ENCODE measurements at places on chromosomes 3 and 15.

DNA sequence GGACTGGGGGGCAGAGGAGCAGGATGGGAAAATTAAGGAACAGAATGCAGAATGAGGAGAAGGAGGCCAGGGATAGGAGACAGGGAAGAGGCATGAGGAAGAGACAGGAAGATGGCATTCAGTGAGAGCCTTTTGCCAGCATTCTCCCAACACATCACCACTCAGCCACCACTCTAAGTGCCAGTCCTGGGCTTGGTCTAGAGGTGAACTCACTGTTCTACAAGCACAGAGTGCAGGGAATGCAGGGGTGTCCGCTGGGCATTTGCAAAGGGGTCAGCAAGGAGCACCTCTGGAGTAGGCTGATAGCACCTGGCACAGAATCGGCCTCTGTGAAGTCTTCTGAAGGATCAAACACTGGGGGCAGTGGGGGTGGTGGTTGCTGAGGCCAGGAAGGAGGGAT is 14.6 kb upstream of the IGDCC3 start:
- DNase-seq: no peak

DNA sequence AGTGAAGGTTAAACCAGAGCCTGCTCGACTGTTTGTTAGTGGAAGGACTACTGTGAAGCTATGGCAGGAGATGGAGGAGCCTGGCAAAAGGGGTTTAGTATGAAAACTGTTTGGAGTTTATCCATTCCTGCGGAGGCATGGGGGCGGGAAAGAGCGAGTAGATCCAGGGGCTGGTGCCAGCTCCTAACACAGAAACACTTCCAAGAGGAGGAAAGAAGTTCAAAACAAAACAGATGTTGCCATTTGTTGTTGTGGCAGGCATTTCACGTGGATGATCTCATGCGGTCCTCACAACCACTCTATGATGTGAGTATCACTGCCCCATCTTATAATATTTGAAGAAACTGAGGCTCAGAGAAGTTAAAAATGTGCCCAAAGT is 30.7 kb upstream of the KY start:
- no peak for DNase-seq

GRCh38 chr3:141087076-141087777 is 36.1 kb downstream of the SPSB4 start:
- no peak for DNase-seq

DNA sequence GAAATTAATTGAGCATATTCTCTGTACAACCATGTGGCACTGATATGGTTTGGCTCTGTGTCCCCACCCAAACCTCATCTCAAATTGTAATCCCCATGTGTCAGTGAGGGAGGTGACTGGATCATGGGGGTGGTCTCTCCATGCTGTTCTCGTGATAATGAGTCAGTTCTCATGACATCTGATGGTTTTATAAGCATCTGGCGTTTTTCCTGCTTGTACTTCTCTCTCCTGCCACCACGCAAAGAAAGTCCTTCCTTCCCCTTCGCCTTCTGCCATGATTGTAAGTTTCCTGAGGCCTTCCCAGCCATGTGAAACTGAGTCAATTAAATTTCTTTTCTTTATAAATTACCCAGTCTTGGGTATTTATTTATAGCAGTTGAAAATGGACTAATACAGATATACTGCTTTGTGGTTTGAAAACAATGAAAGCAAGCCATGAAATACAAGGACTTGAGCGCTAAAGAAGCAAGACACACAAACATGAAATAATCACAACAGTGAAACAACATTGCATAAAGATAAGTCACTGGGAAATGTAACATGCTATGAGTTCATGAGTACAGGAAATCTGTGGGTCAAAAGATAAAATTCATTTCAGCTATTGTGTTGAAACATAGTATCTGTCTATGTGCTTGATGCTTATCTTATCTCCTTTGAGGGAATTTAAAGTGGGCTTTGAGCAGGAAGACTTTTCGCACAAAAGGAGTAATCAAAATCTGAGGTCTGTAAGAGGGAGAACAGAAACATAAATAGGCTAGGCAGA is 288.7 kb downstream of the GBE1 start:
- DNase-seq: no peak

GRCh38 chr3:155367506-155367905 is 74.0 kb upstream of the STRIT1 start:
- no peak for DNase-seq

GRCh38 chr3:157082305-157082982 is 77.5 kb downstream of the CCNL1 start:
- DNase-seq: no peak

GRCh38 chr3:171566803-171567422 is 106.7 kb upstream of the TNIK start:
- DNase-seq: peak; percentile 63

DNA sequence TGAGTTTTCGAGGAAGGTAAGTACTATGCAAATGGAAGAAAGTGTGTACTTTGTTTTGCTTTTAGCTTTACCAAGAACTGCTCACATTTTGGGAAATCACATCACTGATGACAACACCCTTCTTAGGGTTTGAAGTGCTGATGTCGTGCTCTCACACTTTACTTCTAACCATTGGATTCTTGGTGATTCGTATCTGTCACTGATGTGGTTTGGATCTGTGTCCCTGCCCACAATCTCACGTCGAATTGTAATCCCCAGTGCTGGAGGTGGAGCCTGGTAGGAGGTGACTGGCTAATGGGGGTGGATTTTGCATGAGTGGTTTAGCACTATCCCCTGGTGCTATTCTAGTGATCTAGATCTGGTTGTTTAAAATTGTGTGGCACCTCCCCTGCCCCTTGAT is 75.4 kb upstream of the RGMA start:
- no peak for DNase-seq

DNA sequence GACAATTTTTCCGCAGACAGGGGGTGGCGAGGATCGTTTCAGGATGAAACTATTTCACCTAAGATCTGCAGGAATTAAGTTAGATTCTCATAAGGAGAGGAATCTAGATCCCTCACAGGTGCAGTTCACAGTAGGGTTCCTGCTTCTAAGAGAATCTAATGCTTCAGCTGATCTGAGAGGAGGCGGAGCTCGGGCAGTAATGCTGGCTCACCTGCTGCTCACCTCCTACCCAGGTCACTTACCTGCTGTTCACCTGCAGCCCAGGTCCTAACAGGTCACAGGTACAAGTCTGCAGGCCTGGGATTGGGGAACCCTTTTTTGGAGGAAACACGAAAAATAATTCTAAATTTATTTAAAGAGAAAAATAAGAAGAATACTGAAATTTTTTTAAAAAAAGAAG is 406.8 kb downstream of the MCTP2 start:
- DNase-seq: no peak

- peak; percentile 4 for DNase-seq
Observed at GRCh38 chr3:71307991-71308697, 275.4 kb downstream of the FOXP1 start.

- DNase-seq: peak; percentile 72
Observed at GRCh38 chr3:155228676-155229075, 64.8 kb downstream of the STRIT1 start.

DNA sequence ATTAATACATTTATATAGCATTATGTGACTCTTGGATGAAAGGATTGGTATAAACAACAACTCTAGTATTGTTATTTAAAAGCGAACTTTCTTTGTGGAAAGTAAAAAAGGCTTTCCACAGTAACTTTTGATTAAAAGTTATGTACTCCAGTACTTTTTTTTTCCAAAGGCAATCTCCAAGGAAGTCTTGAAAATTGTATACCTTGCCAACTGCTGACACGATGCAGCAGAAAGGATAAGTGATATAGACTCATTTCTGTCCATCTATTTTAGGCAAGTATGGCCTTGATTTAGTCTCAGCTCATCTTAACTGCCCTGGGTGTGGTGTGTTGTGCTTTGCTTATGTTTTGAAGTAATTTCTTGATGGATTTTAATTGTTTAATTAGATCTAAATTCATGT is 79.7 kb downstream of the OTOL1 start:
- no peak for DNase-seq

GRCh38 chr3:183092256-183092655 is 7.0 kb downstream of the MCCC1 start:
- no peak for DNase-seq

DNA sequence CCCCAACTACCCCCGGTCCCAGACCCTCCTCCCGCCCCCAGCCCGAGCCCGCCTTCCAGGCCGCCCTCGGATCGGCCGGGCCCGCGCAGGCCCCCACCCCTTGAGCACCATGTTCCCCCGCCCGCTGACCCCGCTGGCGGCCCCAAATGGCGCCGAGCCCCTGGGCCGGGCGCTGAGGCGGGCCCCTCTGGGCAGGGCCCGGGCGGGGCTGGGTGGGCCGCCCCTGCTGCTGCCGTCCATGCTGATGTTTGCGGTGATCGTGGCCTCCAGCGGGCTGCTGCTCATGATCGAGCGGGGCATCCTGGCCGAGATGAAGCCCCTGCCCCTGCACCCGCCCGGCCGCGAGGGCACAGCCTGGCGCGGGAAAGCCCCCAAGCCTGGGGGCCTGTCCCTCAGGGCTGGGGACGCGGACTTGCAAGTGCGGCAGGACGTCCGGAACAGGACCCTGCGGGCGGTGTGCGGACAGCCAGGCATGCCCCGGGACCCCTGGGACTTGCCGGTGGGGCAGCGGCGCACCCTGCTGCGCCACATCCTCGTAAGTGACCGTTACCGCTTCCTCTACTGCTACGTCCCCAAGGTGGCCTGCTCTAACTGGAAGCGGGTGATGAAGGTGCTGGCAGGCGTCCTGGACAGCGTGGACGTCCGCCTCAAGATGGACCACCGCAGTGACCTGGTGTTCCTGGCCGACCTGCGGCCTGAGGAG is 472 bp downstream of the CHST14 start:
- peak; percentile 63 for DNase-seq

DNA sequence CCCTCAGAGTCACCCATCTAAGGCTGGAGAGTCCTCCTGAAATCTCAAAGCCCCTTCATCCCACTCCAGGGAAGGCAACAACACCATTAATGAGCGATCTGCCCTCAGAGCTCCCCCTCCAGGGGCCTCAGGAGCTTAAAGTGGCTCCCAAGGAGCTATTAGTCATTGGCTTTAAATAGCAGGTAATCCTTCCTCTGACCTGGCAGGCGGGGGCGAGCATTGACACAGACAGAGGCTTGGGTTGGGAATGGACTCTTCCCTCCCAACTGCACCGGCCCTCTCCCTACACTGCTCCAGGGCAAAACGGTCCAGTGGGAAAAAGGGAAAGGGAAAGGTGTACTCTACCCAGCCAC is 1.4 kb downstream of the MFGE8 start:
- DNase-seq: peak; percentile 93

DNA sequence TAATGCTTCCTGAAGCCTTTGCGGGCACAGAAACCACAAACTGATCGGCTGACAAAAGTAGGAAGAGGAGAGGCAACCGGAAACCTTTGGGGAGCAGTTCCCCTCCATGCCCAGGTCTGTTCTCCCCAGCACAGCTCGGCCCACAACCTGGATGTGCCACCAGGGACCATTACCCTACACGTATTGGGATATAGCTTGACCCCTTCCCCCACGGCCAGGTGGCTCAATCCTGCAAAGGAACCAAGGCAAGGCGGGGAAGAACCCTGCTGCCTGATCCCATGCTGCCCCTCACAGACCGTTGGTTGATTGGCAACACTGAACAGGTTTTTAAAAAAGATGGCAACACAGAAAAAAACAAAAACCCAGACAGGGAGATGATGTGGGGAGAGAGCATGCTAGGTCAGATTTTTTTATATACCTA is 19.7 kb upstream of the TCAIM start:
- peak; percentile 38 for DNase-seq

DNA sequence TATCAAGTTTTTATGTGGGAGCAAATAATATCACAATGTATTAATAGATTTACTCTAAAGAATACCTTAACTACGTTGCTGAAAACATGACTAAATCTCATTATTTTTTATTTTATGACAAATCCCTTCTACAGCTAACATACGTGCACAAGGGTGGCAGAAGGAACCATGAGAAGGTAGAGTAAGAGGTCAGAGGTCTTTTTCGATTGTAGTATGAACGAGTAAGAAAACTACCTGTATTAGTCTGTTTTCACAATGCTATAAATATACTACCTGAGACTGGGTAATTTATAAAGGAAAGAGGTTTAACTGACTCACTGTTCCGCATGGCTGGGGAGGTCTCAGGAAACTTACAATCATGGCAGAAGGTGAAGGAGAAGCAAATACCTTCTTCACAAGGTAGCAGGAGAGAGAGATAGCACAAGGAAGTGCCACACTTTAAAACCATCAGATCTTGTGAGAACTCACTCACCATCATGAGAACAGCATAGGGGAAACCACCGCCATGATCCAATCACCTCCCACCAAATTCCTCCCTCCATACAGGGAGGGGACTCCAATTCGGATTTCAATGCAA is 95.3 kb downstream of the SUCLG2 start:
- DNase-seq: no peak

- DNase-seq: no peak
Observed at GRCh38 chr3:72320955-72321303, 527.3 kb downstream of the SHQ1 start.

- DNase-seq: no peak
Observed at GRCh38 chr3:43709022-43709421, 18.3 kb downstream of the ABHD5 start.

DNA sequence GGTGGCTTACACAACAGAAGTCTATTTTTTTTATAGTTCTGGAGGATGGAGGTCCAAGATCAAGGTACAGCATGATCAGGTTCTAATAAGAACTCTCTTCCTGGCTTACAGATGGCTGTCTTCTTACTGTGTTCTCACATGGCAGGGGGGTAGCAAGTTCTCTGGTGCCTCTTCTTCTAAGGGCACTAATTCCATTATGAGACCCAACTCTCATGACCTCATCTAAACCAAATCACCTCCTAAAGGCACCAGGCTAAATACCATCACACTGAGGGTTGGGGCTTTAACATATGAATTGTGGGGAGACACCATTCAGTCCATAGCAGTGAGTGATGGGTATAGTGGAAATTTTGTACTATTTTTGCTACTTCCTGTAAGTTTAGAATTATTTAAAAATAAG is 75.2 kb upstream of the SLC4A7 start:
- DNase-seq: no peak

DNA sequence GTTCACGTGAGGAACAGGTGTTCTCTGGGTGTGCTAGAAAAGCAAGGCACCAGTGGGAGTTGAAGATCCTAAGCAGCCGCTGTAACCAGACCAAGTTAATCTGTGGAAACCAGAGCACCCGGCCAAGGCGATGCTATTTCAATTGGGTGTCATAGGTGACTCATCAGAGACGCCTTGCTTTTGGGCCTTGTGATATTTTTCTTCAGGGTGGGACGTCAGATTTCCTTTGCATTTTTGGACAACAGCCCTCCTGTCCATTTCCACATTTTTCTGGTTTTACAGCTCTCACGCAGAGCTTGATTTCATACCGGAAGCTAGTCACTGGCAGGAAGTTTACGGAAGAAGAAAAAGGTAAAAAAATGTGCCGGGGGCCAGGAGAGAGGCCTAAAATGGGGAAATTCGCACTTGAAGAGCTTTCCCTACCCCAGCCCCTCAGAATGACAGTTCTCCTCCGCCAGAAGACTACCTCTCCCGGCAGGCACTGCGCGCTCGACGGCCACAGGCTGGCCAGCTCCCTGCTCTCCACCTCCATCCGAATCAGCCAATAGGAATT is 471 bp upstream of the KBTBD8 start:
- peak; percentile 10 for DNase-seq

GRCh38 chr3:122800706-122801237 is 5.9 kb downstream of the SLC49A4 start:
- DNase-seq: no peak
